Fibroblast of the aortic adventitia (primary cell): ENCODE measurements at places on chromosomes 13 and 19. TPM values are rescaled to one million over a fixed set of nuclear protein-coding genes. Genes with fewer than 3 reads are reported as not detected.
A peak's percentile ranks its signal among the peaks of the same experiment; 100 is the strongest.

GRCh38 chr13:61110732-61111131, 304.9 kb downstream of the PCDH20 start:
- DNase-seq, result no peak

GRCh38 chr13:97221466-97221865, 667 bp upstream of the MBNL2 start:
- no peak for DNase-seq

- peak; percentile 87 for DNase-seq
Measured at GRCh38 chr19:7394731-7395359, 46.1 kb downstream of the ARHGEF18 start.

DNA sequence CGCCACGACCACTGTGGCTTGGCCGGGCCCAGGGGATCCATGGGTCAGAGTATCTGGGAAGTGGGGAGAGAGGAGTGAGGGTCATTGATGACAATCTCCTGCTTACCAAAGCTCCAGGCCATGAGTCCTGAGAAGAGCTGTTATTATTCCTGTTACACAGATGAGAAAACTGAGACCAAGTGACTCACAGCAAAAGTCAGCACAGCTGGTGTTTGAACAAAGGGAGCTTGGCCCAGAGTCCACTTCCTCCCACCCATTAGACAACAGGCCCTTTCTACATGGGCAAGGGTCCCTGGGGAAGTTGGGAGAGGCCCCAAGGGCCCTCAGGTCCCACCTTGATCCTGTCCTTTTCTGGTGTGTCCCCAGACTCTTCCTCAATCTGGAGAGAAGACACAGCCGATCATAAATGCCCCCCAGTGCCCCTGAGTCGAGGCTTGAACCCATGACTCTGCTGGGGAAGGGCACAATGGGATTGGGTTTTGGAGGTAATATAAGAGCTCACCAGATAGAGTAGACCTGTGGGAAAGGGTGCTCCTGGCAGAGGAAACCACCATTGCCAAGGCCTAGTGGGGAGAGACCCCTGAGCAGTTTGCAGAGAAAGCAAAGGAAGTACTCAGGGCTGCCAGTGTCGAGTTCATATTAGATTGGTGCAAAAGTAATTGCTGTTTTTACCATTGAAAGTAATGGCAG, 6.8 kb downstream of the FUT6 start:
- no peak for DNase-seq

DNA sequence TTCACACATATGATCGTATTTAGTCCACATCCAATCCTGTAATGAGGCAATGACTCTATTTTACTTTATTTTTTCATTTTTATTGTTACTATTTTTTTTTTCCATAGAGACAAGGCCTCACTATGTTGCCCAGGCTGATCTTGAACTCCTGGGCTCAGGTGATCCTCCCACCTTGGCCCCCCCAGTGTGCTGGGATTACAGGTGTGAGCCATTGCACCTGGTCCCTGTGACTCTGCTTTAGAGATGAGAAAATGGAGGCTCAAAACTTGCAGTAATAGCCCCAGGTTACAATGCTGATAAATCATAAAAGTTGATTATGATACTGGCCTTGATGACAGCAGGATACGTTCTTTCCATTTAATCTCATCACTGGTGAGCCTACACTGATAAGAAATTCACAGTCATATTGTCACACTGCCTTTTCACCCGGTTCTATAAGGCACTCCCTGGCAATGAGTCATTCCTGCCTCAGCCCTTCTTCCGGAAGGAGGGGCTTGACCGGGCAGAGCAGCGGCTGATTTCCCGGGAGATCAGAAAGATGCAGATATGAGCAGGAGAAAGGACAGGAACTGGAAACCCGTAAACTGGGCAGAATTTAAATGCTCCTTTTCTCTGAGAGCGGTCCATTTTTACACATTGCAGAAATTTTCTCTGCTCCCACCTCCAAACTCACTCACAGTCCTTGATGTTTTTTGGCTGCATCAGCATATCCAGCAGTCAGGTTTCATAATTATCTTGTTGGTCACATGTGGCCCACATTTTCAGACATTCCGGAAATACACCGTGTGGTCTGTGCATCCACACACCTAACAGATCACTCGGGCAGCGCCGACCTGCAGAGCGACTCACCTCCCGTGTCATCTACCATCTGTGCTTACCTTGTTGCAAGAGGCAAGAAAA, 616.4 kb downstream of the EFNB2 start:
- peak; percentile 12 for DNase-seq

DNA sequence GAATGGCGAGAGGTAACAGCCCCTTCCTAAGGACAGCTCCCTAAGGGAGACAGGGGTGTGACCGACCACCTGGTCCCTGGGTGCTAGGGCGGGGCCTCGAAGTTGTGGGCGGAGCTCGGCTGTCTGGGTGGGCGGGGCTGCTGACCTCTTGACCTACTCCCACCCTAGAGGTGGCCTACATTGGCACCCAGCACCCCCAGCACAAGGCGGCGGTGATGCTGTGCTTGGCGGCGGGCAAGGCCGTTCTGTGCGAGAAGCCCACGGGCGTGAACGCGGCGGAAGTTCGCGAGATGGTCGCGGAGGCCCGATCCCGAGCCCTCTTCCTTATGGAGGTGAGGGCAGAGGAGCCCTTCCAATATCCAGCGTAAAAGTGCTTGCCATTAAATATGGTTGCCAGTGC, 2.4 kb downstream of the DHDH start:
- no peak for DNase-seq

GRCh38 chr19:44529536-44529935, at the start of gene CEACAM20:
Gene CEACAM20, minus strand, starts transcription at chr19:44529675. Its CDS starts 166 bp downstream, at chr19:44529509.
- no peak for DNase-seq

DNA sequence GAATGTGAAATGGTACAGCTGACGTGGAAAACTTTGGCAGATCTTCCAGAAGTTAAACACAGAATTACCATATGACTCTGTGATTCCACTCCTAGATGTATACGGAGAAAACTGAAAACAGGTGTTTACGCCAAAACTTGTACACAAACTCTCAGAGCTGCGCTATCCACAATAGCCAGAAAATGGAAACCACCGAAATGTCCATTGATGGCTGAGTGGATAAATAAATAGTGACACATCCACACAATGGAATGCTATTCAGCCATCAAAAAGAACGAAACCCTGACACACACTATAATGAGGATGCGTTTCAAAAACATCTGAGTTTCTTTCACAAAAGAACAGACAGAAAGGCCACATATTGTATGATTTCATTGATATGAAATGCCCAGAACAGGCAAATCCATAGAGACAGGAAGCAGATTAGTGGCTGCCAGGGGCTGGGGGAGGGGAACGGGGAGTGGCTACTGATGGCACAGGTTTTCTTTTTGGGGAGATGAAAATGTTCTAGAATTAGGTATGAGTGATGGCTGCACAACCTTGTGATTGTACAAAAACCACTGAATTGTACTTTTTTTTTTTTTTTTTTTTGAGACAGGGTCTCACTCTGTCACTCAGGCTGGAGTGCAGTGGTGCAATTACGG, 33.0 kb downstream of the IL12RB1 start:
- peak; percentile 43 for DNase-seq

GRCh38 chr19:38978326-38978689, 2.8 kb upstream of the FBXO17 start:
- DNase-seq, result no peak

The GPC6 gene
- 76.9 and 92.6 TPM in 2 replicates for total RNA-seq

The POMP gene
- 147 and 154 TPM in 2 replicates for total RNA-seq

The OSCAR gene
- 0.63 and 2.5 TPM in 2 replicates for total RNA-seq

The ICAM3 gene
- 1.3 and 8.5 TPM in 2 replicates for total RNA-seq

The TMEM147 gene
- 25.0 and 63.7 TPM in 2 replicates for total RNA-seq
